ENCODE measurements at places on chromosomes 3 and 15.

- DNase-seq = no peak
Measured at GRCh38 chr3:149368674-149369497, 8.6 kb downstream of the TM4SF1 start.

GRCh38 chr15:57340682-57341259 lies 35.5 kb upstream of the CGNL1 start:
- peak; percentile 19 for DNase-seq

- no peak for DNase-seq
Measured at GRCh38 chr3:98457543-98457942, 5.5 kb upstream of the OR5K1 start.

GRCh38 chr3:189158034-189158433 lies 13.7 kb upstream of the TPRG1 start:
- no peak for DNase-seq

GRCh38 chr3:125386811-125387210 lies 11.7 kb upstream of the ZNF148 start:
- no peak for DNase-seq

- DNase-seq = no peak
Measured at GRCh38 chr3:190004656-190005055, 116.0 kb downstream of the P3H2 start.

DNA sequence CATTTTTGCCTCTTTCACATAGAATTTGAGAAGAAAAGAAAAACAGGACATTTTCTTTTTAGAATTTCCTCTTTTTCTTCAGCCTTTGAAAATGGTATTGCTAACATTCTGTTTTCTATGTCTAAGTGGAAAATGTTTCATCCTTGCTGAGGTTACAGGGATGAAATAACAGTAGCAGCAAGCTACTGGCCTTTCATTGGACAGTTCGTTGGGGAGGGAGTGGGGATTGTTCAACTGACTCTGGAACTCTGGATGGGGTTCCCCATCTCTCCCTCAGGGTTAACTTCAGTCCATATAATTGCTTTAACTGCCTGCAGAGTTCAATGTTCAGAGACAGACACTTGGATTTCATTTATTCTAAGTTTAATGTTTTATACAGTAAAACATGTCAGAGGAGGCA lies 346.0 kb downstream of the NLGN1 start:
- DNase-seq = no peak

GRCh38 chr3:134359121-134360010 lies 14.9 kb downstream of the AMOTL2 start:
- no peak for DNase-seq

GRCh38 chr3:168383573-168383972 lies 287.8 kb upstream of the GOLIM4 start:
- no peak for DNase-seq

DNA sequence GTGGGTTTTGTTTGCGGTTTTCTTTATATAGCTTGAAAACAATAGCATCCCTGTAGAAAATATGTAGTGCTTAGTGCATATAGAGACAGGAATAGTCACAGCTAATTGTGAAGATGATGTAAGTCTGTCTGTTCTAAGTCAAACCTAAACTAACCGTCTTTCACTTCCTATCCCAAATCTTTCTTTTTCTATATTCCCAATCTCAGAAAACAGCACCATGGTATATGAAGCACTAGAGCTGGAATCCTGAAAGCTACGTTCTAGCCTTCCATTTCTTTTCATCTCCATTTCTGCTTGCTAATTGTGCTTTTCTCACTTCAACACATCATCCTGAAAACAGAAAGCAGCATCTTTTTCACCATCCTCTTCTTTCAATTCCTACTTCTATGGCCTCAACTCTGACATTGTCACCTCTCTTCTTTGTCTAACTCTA lies 1235.5 kb downstream of the ROBO2 start:
- no peak for DNase-seq

GRCh38 chr15:39919748-39920509 lies at the start of gene GPR176:
Gene GPR176 (minus strand): TSS chr15:39920266. CDS start chr15:39920026, 240 bp downstream.
- DNase-seq = no peak

GRCh38 chr3:123026565-123027291 lies 835 bp downstream of the SEMA5B start:
- no peak for DNase-seq

GRCh38 chr3:100709842-100710260 lies 557 bp downstream of the TFG start:
- peak; percentile 51 for DNase-seq

DNA sequence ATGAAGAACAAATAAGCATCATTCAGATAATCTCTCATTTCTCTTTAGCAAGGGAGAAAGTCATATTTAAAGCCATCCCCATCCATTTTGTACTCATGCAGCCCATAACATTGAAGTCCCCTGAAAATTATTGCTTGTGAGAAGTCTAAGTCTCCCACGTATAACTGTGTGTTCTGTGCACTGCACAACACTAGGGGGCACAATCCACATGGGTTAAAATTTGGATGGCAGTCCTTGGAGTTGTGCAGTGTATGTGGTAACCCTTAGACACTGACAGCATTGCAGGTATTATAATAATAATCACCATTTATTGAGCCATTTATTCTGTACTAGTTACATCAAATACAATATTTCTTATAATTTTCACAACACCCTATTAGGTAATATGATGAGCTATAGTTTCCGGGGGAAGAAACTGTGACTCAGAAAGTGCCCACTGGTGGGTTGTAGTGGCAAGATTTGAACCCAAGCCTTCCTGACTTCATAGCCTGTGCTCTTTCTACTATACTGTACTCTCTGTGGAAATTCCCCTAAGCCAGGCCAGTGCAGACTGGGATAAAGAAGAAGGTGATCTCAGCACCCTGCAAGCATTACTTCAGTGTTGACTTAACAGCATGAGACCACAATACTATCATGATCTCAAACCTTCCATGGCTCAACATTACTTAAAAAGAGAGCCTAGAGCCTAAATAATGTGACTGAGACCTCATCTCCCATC lies 15.7 kb downstream of the KCNAB1 start:
- no peak for DNase-seq

DNA sequence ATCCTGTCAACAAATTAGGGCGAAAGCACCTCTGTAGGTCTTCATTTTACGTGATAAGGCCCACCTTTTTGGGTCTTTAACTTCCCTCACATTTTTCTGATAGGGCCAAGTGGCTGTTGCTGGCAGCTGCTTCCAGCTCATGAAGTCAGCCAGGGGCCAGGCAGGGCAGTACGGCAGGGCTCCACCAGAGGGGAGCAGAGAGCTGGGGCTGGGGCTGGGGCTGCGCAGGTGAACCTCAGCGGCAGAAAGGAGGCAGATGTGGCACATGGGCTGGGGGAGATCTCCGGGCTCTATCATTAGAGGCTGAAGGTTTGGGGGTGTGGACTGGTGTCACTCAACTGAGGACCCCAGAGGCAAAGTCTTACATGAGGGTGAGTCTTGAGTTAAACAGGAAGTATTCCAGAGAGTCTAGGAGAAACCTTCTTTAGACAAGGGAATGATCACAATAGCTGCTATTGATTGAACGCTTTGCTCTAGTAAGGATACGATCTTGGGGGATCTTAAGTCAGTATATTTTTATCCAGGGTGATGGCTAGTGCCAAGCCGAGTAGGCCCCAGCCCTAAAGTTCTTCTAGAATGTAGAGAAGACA lies 62.8 kb upstream of the MEX3B start:
- peak; percentile 49 for DNase-seq

- no peak for DNase-seq
Measured at GRCh38 chr15:34905047-34905446, 64.5 kb downstream of the AQR start.

GRCh38 chr3:8970971-8971589 lies 7.8 kb upstream of the RAD18 start:
- peak; percentile 80 for DNase-seq

GRCh38 chr15:86002444-86002843 lies 77.2 kb upstream of the AGBL1 start:
- DNase-seq = no peak

GRCh38 chr3:49492969-49493368 lies 22.9 kb downstream of the DAG1 start:
- DNase-seq = no peak

- no peak for DNase-seq
Measured at GRCh38 chr3:160956785-160957184, 148.4 kb downstream of the B3GALNT1 start.

DNA sequence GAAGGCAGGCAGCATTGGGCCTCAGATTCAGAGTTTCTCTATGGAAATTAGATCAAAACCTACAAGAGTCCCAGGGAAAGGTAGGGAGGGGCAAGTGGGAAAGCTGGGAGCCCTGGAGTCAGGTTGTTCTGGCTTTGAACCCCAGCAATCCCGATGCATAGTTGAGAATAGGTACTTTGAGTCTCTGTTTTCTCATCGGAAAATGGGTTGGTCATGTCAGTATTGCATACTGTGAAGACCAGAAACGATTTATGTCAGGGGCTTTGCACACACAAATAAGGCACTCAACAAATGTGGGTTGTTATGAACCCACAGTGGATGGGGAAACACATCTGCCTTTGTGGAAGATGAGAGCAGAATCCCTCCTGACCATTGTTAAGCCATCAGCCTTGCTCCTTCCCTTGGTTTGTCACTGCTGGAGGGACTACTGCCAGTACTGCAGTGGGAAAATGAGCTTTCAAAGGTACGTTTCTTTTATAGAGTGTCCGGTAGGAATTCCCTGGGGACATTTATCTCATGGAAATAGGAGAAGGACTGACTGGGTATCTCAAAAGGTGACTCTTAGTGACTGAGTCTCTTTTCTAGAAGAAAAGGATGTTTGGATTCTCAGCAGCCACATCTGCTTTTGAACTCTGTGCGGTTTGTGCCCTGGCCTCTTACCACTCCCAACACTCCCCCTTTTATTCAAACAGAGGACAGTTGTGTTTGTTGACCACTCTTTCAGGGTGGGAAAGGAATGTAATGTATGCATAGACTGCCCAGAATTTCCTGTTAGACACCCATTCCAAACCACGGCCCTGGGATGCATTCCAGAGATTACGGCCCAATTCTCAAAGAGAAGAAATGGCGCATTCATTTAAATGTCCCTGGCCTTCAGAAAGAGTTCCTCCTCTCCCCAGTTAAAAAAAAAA lies 54.6 kb upstream of the VILL start:
- DNase-seq = no peak

GRCh38 chr3:43055806-43056770 lies 49.8 kb downstream of the POMGNT2 start:
- no peak for DNase-seq

DNA sequence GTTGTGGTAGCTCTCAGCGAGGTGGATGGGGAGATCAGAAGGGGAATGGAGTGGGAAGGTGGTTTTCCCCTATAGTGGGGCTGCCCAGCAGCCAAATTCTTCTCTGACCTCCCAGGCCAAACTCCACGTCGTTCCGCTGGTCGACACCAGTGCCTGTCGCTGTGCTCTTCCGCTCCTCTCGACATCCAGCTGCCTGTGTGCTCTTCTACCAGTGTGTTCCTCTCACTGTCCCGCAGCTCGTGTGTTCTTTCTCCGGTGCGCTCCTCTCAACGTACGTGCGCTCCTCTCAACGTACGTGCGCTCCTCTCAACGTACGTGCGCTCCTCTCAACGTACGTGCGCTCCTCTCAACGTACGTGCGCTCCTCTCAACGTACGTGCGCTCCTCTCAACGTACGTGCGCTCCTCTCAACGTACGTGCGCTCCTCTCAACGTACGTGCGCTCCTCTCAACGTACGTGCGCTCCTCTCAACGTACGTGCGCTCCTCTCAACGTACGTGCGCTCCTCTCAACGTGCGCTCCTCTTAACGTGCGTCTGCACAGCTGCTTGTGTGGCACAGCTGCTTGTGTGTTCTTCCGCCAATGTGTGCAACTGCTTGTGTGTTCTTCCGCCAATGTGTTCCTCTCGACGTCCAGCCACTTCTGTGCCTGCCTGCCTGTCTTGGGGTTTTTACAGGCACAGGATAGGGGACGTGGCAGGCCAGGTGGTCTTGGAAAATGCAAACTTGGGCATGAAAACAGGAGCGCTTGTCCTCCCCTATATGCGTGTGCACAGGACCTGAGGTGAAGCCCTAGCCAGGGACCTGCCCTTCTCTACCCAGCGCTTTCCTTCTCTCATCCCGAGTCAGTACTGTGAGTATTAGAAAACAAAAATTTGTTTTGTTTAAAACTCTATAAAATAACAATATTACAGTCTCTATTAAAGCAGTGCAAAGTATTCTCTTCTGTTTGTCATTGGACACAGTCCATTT lies 991.1 kb downstream of the GBE1 start:
- DNase-seq = no peak

- DNase-seq = no peak
Measured at GRCh38 chr15:99425657-99426301, 140.0 kb upstream of the MEF2A start.

DNA sequence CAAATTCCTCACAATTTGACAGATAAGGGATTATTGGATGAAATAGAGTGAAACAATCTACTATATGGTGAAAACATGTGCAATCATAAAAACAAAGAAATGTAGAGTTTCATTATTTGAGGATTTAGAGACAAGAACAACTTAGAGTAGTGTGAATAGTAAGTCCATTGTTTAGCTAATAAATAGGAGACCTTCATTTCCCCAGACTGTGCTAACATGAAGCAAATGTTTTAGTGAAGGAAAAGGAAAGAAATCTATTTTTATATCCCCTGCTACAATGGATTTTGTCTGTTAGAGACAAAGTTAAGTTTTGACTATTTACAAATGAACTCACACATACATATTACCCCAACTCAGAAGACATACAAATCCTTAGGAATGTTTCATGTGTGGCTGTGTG lies 77.8 kb downstream of the EFL1 start:
- no peak for DNase-seq

DNA sequence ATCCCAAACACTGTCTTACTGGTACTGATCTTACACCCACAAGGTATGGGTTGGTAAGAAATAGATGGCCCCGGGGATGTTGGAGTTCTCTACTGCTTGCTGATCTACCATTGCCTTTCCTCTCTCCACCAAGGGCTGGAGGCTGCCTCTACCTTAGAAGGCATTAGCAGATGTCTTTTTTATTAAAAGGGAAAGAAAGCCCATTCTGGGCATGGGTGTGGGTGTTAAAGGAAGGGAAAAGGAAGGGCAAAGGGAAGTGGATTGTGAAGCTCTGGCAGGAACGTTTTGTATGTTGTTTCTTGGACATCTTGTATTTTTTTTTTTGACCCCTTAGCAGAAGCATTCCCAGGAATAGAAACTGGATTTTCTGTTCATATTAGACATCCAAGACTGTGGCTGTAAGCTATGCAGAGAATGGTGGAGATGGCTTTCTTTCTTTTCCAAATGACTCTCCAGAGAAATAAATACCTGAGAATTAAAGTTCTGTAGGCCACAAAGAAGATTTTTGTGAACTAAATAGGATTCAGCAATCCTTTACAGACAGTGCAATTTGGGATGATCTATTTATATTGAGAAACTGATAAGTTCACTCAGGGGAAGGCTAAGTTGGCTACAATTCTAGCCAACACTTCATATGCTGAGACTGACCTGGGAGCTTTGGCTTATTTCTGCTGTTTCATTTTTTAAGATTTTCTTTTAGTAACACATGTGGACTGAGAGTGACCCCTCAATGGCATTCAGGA lies 108.8 kb downstream of the TOP2B start:
- DNase-seq = no peak

DNA sequence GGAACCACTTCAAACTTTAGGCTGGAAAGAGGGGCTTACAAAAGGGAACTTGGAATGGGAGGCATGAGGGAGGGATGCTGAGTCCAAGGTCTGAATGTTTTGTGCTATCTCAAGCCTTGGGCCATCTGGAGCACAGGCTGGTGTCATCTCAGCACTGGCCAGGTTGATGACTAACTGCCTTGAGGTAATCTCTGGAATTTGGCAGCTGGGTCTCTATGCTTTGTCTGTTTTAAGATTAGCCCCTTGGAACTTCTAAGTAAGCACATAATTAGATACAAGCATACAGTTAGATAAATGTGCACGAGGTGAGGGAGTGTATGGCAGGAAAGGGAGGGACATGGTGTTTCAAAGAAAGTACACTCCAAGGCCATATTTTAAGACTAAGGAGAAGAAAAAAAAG lies 252.4 kb upstream of the CCDC54 start:
- no peak for DNase-seq

GRCh38 chr3:56958879-56959278 lies 101.6 kb upstream of the SPATA12 start:
- no peak for DNase-seq

All from hematopoietic multipotent progenitor cell treated with erythropoietin and hydrocortisone succinate and interleukin-3 and kit ligand, for 17 days (in vitro differentiated cells).